ENCODE measurements at places on chromosomes 13 and 19.

DNA sequence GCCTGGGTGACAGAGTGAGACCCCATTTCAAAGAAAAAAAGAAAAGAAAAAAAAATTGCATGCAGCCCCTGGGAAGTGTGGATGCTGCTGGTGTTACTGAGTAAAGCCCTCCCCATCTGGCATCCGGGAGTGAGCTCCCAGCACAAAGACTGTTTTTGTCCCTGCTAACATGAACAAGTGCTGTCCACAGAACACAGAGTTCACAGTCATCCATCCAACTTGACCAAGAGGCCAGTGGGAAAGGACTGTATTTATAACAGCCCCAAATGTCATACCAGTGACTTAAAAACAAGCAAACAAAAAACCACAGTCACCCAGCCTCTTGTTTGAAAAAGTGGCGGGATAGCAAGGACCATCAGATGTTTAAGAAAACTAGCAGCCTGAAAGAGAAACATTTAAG, 10.8 kb downstream of the FBXO17 start:
- DNase-seq: no peak

DNA sequence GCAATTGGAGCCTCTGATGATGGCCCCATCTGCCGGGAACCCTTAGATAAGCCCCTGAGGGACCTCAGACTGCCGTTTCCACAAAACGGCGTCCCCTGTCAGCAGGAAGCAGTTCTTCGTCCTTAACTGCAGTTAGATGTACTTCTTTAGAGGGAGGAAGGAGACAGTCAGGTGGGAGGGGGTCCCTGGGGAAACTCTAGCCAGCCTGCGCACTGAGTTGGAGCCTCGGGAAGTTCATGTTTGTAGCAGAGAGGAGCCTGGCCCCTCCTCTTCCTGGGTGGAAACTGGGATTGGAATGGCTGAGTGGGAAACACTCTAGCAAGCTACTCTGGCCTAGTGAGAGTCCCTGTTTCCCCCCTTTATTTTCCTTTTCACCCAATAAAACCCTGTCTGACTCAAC, 612.4 kb downstream of the PCDH9 start:
- DNase-seq: no peak

GRCh38 chr13:73684750-73685149, 449.5 kb downstream of the KLF12 start:
- no peak for DNase-seq

GRCh38 chr13:68173111-68173510, 943.0 kb upstream of the PCDH9 start:
- DNase-seq: no peak

DNA sequence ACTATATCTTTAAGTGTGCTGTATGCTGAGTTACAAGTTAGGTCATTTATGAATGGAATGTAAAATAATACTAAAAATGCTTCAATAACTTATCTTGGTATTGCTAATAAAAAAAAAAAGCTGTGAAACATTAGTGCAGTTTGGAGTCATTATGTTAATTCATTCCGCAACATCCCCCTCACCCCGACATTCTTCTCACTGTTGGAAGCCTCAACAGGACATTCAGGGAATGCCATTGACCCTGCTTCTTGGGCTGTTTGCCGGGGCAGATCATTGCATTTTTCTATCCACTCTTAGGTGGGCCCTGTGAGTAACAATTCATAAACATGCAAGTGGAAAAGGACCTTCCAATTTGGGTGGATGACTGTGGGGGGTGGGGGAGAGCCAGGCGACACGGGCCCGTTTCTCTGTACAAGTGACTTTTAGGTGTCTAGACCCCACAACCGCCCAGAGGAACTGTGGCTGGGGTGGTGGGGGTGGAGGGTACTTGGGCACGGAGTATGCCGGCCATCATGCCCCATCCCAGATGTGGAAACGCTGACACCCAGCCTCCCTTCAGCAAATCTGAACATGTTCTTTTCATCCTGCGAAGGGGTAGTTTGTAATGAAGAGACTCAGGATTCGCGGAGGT, 185.9 kb downstream of the ZNF536 start:
- no peak for DNase-seq

DNA sequence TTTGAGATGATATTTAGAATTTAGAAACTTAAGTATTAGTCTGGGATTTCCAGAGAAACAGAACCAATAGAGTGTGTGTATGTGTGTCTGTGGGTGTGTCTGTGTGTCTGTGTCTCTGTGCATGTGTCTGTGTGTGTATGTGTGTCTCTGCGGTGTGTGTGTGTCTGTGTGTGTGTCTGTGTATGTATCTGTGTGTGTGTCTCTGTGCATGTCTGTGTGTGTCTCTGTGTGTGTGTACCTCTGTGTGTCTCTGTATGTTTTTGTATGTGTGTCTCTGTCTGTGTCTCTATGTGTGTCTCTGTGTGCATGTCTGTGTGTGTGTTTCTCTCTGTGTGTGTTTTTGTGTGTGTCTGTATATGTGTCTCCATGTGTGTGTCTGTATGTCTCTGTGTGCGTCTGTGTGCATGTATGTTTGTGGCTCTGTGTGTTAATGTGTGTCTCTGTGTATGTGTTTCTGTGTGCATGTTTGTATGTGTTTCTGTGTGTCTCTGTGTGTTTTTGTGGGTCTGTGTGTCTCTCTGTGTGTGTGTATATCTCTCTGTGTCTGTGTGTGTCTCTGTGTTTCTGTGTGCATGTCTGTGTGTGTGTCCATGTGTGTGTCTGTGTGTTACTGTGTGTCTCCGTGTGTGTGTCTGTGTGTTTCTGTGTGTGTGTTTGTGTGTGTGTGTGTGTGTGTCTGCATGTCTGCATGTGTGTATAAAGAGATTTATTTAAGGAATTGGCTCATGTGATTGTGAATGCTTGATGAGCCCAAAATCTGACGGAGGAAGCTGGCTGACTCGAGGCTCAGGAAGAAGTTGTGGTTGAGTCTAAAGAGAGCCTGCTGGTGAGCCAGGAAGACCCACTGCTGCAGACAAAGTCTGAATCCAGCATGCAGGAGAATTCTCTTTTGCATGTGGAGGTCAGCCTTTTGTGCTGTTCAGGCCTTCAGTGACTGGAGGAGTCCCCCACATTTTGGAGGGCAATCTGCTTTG, 22.2 kb downstream of the GPR42 start:
- no peak for DNase-seq

Data from fibroblast of the conjunctiva (primary cell).